ENCODE measurements at places on chromosomes 7 and 10.

DNA sequence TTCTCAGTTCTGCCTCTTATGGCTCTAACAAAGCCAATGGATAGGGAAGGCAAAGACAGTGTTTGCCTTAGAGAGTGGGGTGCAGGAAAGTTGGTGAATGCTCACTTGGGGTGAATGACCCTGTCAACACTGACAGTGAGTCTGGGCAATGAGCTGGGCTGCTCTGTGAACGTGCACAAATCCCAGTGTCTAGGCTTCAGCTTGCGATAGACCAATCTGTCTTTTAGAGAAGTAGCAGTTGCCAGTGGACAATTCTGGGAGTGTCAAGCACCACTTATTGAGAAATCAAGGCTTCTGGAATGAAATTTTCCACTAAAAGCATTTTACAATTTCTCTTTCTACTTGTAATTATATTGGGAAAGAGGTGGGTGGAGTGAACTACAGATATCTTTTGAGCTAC, 141.4 kb downstream of the HERPUD2 start:
- no peak for DNase-seq

DNA sequence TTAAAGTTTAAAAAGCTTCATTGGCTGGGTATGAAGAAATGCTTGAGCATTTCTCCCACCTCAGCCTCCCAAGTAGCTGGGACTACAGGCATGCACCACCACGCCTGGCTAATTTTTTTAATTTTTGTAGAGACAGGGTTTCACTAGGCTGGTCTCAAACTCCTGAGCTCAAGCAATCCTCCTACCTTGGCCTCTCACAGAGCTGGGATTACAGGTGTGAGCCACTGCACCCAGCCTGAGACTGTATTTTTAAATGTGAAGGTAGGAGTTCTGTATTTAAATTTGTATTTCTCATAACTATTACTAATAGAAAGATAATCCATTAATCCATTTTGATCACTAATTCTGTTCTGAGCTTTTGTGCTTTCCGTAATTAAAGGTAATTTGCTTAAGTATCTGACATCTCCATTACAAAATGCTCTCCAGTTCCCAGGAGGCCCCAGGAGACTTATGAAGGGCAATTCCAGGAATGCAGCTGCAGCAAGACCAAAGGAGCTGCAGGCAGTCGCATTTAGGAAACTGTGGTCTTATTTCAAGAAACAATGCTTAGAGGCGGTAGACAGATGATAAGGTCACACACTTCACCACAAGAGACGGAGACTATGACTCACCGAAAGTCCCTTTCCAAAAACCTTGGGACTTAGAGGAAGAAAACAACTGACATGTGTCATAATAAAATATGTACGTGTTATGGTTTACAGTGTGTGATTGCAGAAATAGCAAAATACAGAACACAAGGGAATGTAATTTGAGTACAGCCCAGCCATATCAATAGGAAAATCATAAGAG, 23.3 kb downstream of the YAE1 start:
- peak; percentile 47 for DNase-seq

DNA sequence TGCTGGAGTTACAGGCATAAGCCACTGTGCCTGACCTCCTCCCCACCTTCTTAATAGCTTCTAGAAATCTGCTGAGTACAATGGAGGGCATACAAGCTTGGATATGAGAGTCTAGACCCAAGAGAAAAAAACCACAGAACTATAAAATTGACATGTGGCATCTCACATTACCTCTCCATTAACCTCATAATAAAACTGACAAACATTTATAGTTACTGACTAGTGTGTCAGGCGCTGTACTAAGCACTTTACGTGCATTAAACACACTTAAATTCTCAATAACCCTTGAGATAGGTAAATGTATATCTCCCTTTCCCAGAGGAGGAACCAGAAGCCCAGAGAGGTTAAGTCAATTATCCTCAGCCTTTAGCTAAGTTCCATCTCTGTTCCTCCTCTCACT, 300.5 kb upstream of the MYO3A start:
- DNase-seq: no peak

GRCh38 chr7:142414135-142414534, 156.3 kb upstream of the PRSS58 start:
- DNase-seq: no peak

DNA sequence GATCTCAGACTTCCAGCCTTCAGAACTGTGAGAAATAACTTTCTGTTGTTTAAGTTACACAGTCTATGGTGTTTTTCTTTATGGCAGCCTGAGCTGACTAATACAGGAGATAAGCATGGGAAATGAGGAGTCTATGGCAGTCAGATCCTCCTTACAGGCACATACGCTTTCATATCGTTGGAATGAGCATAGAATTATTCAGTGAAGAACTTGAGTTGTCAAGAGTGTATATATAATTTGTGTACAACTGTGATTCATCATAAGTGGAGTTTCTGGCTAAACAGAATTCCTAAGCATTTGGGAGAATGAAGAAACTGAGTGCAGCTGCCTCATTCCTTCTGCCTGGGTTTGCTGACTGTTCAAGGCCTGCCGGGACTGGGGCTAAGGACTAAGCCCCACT, 516.7 kb downstream of the ADRA2A start:
- DNase-seq: no peak

GRCh38 chr7:40621592-40621998, 486.8 kb downstream of the SUGCT start:
- DNase-seq: no peak

GRCh38 chr10:114305521-114305925, 66.5 kb downstream of the VWA2 start:
- no peak for DNase-seq

DNA sequence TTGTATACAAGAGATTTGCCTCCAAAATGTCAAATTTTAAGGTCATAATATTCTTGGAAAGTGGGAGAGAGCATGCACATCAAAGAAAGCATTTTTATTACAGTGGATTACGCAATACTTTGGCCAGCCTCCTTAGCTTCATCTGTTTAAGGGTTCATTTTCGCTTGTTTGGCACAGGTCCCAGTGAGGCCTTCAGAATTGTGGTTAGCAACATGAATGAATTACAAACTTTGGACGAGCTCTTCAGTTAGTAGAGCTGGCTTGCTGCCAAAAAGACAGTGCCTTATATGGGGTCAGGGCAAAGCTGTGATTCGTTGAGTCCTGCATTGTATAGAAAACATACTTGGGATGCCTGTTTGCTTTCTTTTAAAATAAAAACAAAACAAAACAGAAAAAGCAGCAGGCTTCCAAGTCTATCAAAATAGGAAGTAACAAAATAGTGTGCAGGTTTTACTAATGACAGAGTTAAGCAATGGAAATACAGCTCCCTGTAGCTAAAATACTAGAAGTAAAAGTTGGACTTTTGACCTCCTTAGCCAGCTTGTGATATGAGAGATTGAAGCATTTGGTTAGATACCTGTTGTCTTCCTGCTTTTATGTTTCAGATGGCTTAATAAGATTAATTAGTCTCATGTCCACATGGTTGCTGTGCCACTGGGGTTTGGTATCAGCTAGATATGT, 190.8 kb downstream of the MLLT10 start:
- no peak for DNase-seq

DNA sequence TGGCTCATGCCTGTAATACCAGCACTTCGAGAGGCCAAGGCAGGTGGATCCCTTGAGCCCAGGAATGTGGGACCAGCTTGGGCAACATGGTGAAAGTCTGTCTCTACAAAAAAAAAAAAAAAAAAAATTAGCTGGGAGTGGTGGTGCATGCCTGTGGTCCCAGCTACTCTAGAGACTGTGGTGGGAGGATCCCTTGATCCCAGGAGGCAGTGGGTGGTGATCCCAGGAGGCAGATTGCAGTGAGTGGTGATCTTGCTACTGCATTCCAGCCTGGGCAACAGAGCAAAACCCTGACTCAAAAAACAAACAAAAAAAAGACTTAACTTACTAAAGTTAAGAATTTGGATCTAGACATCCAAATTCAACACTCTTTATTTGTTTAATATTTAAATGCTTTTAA, 10.2 kb upstream of the ADO start:
- no peak for DNase-seq

DNA sequence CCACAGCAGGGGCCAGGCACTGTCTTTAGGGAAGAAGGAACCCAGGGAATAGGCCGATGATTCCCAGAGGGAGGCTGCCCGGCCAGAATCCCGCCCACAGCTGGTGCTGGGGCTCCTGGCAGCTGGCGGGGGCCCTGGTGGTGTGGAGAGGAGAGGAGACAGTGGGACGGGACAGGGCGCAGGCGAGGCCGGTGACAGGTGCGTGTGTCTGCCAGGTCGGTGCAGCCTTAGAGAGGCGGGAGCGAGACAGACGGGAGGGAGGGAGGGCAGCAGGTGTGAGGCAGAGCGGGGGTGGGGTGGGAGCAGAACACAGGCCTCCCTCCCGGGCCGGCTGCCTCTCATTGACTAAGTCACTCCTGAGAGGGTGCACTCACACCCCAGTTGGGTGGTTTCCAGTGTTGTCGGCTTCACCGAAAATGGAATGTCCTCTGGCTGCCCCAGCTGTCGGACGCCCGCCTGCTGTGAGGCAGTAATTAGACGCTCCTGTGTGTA, 55.2 kb downstream of the ELFN1 start:
- no peak for DNase-seq

DNA sequence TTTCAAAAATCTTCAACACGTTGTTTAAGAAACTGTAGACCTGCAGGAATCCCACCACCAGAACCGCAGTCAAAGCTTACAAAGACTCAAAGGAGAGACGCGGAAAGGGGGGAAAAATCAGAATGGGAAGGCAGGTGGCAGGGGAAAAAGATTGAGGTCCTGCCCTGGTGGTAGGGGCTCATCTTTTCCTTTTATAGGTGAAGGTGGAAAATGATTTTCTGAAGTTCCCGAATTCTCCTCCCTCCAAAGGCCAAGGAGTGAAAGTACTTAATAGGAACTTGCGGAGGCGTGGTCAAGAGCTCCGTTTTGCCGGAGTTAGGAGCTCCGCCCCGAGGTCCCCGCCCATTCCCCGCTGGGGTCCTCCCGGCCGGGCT, 724 bp downstream of the BBIP1 start:
- DNase-seq: peak; percentile 86

GRCh38 chr7:35380739-35381224, 126.9 kb upstream of the TBX20 start:
- DNase-seq: no peak

DNA sequence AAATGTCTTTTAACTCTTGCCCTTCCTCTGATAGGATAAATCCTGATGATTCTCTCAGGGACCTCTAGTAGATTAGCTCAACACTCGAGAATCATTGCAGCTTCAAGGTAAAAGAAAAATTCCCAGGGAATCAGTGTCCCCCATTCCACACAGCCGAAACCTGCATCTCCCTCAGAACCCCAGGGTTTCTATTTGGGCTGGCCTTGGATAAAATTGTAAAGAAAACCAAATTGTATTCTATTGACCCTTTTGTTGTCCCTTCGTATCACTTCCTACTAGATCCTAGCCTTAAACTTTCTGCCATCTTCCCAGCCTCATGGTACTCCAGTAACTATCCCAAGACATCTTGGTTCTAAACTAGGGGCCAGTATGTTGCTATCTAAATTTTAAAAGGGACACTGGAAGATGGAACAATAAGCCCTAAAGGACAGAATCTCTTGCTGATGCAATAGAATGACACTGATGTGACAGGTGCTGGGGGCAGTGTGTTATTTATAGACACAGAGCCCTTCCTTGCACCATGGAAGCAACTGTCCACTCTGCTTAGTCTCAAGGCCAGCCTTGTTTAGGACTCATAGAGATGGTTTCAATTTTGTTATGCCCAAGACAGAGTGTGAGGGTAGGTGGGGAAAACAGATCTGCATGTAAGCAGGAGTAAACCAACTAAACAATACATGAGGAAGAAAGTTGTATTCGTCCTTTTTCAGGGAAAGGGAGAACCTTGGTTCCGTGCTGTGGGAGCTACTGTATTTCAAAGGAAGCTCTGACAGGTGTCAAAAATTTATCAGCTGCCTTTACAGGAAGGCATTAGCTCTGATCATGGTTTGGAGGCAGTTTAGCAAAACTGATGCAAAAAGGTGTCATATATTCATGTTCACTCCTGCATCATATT, 7.6 kb downstream of the ASB15 start:
- DNase-seq: no peak

- DNase-seq: no peak
Observed at GRCh38 chr7:36263095-36263484, 110.0 kb downstream of the EEPD1 start.

- DNase-seq: no peak
Observed at GRCh38 chr10:131779661-131780394, 121.0 kb upstream of the PPP2R2D start.

- DNase-seq: no peak
Observed at GRCh38 chr7:127380479-127380878, 12.0 kb downstream of the ZNF800 start.

- DNase-seq: no peak
Observed at GRCh38 chr10:68599771-68600040, 39.6 kb downstream of the TET1 start.

DNA sequence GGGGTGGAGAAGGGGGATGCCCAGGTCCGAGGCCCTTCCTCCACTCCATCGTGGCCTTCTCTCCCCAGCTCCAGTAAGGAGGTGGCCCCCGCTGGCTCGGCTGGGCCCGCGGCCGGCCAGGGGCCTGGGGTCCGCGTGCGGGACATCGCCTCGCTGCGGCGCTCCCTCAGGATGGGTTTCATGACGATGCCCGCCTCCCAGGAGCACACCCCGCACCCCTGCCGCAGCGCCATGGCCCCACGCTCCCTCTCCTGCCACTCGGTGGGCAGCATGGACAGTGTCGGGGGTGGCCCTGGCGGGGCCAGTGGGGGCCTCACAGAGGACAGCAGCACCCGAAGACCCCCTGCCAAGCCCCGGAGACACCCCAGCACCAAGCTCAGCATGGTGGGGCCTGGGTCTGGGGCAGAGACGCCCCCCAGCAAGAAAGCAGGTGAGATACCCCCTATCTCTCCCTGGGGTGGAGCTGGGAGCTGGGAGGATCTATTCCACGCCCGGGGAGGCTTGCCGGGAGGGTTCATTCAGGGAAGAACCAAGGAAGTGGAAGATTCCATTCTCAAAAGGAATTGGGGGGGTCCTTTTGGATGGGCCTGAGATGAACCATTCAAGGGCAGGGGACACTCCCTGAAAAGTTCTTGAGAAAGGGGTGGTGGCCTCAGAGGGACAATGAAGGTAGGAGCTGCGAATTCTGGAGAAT, 3.2 kb downstream of the NYAP1 start:
- DNase-seq: no peak

GRCh38 chr10:109689785-109690184, 233.5 kb downstream of the XPNPEP1 start:
- no peak for DNase-seq

DNA sequence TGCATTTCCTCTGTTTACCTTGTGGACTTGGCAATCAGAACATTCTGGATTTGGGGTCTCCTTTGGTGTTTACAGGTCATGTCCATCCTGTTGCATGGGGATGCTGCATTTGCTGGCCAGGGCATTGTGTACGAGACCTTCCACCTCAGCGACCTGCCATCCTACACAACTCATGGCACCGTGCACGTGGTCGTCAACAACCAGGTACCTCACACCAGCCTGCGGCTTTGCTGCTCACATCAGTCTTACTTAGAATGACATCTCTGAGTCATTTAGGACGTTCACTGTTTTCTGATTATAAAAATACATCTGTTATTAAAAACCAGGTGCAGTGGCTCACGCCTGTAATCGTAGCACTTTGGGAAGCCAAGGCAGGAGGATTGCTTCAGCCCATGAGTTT, 67.0 kb upstream of the ZMIZ2 start:
- no peak for DNase-seq

- no peak for DNase-seq
Observed at GRCh38 chr10:47013507-47014154, 102.4 kb downstream of the PTPN20 start.
